ENCODE measurements at places on chromosomes 6 and 20. TPM values are rescaled to one million over a fixed set of nuclear protein-coding genes. Genes with fewer than 3 reads are reported as not detected.

NKX2-2 gene
- 4.1 TPM for polyA plus RNA-seq

TRIM10 gene
- polyA plus RNA-seq, result 6.6 TPM

PRSS16 gene
- 7.9 TPM for polyA plus RNA-seq

GRM1 gene
- 0.04 TPM for polyA plus RNA-seq

PPDPF gene
- 234 TPM for polyA plus RNA-seq

NFKBIE gene
- 10.5 TPM for polyA plus RNA-seq

ZC3H12D gene
- polyA plus RNA-seq, result 3.5 TPM

LINC00237 gene
- not detected for polyA plus RNA-seq

ELOVL4 gene
- polyA plus RNA-seq, result 3.3 TPM

DNA sequence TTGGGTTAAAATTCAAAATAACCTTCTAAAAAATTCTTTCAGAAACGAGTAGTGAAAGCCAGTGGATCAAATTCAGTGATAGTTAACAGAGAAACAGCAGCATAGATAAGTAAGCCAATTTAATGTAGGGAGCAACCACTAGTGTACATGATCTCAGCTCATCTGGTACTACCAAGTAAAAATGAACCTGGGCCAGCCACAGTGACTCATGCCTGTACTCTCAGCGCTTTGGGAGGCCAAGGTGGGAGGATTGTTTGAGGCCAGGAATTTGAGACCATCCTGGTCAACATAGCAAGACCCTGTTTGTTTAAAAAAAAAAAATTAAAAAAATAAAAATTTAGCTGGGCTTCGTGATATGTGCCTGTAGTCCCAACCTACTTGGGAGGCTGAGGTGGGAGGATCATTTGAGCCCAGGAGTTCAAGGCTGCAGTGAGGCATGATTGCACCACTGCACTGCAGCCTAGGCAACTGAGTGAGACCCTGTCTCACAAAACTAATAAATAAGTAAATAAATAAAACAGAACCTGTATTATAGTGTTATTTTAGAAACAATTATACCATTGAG, 32.4 kb downstream of the CBFA2T2 start:
- no peak overlapping the region for H3K4me3 ChIP-seq
- peaks cover 9% of the 10 kb centered on the region for H3K36me3 ChIP-seq
- H3K27me3 ChIP-seq, result no peaks in the 10 kb centered on the region

GRCh38 chr6:115514656-115515055, 546.0 kb downstream of the FRK start:
- no peak overlapping the region for H3K27ac ChIP-seq
- H3K36me3 ChIP-seq, result no peaks in the 10 kb centered on the region
- H3K27me3 ChIP-seq, result no peaks in the 10 kb centered on the region

DNA sequence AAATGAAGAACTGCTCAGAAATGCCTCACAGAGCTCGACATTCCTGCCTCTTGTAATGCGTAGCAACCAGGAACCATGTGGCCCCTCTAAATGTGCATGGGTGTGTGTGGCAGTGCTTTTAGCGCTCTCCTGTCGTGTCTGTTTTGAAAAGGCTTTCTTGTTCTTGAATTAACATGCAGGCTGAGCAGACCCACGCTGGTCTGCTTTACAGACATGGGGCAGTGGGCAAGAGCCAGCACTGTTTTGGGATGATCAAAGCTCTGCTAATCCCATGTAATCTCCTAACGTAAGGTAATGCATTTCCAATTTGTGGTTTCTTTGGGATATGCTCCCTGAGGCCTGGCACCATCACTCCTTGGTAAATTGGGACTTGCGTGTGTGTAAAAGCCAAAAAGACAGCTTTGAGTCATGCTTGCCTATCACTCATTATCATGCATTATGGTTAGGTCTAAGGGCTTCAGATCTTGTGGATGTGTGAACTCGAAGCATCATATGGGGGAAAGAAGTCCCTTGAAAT, 11.8 kb downstream of the RIPOR2 start:
- no peak for DNase-seq
- no peaks in the 10 kb centered on the region for H3K4me1 ChIP-seq
- H3K27ac ChIP-seq, result no peak overlapping the region
- no peaks in the 10 kb centered on the region for H3K36me3 ChIP-seq
- no peaks in the 10 kb centered on the region for H3K27me3 ChIP-seq

GRCh38 chr20:57582432-57583288, 21.8 kb downstream of the PCK1 start:
- peak; percentile 70 for DNase-seq
- peaks cover 66% of the 10 kb centered on the region for H3K4me1 ChIP-seq
- no peak overlapping the region for H3K4me3 ChIP-seq
- no peaks in the 10 kb centered on the region for H3K27me3 ChIP-seq

- H3K27me3 ChIP-seq, result no peaks in the 10 kb centered on the region
- no peak for DNase-seq
- H3K27ac ChIP-seq, result no peak overlapping the region
- H3K4me3 ChIP-seq, result no peak overlapping the region
These were observed 83.0 kb upstream of the CITED2 start for GRCh38 chr6:139457476-139457875.

DNA sequence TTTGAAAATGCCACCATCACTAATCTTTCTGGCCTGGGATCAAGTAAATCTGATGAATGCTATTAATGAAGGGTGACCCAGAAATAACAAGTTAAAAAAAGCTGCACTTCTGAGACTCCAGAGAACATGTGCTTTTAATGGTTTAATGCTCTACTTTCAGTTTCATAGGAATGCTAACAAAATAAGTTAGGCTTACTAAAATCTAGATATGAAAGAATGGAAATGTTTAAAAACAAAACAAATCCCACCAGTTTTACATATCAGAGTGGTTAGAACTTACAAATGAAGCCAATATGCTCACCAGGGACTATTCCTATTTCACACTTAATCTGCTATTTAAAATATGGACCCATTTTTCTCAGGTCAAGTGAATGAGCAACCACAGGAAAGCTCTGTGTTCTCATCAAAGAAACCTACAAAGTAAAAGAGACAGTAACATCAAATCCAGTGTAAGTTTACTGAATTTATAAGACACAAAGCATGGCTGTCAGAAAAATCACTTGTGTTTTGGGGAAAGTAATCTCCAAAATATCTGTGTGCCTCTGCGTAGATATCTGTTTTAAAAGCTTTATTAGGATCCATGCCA, 40.3 kb downstream of the FYN start:
- no peaks in the 10 kb centered on the region for H3K4me1 ChIP-seq
- H3K4me3 ChIP-seq, result no peak overlapping the region
- no peaks in the 10 kb centered on the region for H3K36me3 ChIP-seq

- DNase-seq, result no peak
- no peak overlapping the region for H3K27ac ChIP-seq
- H3K4me1 ChIP-seq, result peaks cover 3% of the 10 kb centered on the region
- peaks cover 53% of the 10 kb centered on the region for H3K36me3 ChIP-seq
- H3K27me3 ChIP-seq, result no peaks in the 10 kb centered on the region
These were observed 13.8 kb downstream of the NQO2 start for GRCh38 chr6:3013486-3013885.

GRCh38 chr20:20409331-20409730, 41.4 kb downstream of the INSM1 start:
- peaks cover 14% of the 10 kb centered on the region for H3K36me3 ChIP-seq
- no peaks in the 10 kb centered on the region for H3K27me3 ChIP-seq
- H3K4me3 ChIP-seq, result no peak overlapping the region
- no peak overlapping the region for H3K27ac ChIP-seq

GRCh38 chr20:62580052-62580451, 62.3 kb upstream of the SLCO4A1 start:
- H3K27ac ChIP-seq, result no peak overlapping the region
- peaks cover 79% of the 10 kb centered on the region for H3K27me3 ChIP-seq
- DNase-seq, result no peak

GRCh38 chr20:43543138-43543537, 15.7 kb upstream of the SGK2 start:
- H3K4me1 ChIP-seq, result peaks cover 3% of the 10 kb centered on the region
- DNase-seq, result no peak
- H3K27me3 ChIP-seq, result no peaks in the 10 kb centered on the region
- peaks cover 25% of the 10 kb centered on the region for H3K36me3 ChIP-seq

DNA sequence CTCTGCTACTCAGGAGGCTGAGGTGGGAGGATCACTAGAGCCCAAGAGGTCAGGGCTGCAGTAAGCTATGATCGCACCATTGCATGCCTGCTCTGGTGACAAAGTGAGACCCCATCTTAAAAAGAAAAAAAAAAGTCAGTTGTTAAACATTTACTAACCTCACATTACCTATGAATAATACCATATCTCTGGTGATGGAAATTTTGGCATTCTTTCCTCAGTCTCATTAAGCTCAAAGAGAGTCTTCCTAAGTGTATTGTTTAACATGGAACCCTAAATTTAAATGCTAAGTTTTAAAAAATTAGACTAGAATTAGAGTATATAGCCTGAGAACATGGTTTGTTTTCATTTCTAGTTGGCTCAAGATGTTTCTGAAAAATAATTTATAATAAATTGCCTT, 11.3 kb upstream of the BFSP1 start:
- no peaks in the 10 kb centered on the region for H3K4me1 ChIP-seq
- H3K27ac ChIP-seq, result no peak overlapping the region
- no peak for DNase-seq
- no peak overlapping the region for H3K4me3 ChIP-seq
- no peaks in the 10 kb centered on the region for H3K27me3 ChIP-seq

DNA sequence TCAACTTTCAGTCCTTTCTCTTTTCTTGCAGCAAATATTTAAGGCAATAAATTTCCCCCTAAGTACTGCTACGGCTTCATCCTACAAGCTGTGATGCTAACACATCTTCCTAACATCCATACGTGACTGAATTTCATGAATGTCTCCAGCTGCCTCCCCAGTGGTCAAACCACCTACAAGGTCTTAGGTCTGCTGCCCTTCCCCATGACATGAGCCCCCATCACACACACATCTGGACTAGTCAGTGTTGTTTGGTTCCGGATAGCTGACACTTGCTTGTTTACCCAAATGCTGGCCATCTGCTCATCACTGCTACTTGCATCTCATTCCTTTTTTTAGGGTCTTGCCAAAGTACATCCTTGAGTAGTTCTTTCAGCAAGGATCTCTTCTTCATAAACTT, 14.6 kb downstream of the RRBP1 start:
- H3K4me1 ChIP-seq, result no peaks in the 10 kb centered on the region
- peaks cover 47% of the 10 kb centered on the region for H3K36me3 ChIP-seq
- H3K27ac ChIP-seq, result no peak overlapping the region
- no peak overlapping the region for H3K4me3 ChIP-seq
- DNase-seq, result no peak

GRCh38 chr20:57389695-57390603, 1.2 kb upstream of the RBM38 start:
- H3K4me1 ChIP-seq, result peaks cover 15% of the 10 kb centered on the region
- no peak for DNase-seq
- H3K27ac ChIP-seq, result no peak overlapping the region
- peaks cover 16% of the 10 kb centered on the region for H3K36me3 ChIP-seq

DNA sequence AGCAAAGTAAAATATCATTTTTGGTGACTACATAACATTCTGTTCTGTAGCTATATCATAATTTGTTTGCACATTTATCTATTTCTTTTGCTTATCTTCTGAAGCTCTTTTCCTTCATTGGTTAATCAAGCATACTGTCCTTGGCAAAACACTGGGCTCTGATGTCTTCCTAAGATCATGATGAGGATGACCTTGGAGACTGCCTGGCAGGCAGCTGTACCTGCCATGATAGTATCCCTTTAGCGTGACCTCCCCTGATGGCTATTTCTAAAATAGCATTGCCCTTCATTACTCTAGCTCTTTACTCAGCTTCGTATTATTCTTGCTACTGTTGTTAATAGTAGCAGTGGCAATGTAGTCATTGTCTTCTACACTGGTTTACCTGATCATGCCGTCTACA, 46.0 kb upstream of the ELOVL5 start:
- no peak overlapping the region for H3K27ac ChIP-seq
- DNase-seq, result no peak
- no peaks in the 10 kb centered on the region for H3K27me3 ChIP-seq
- no peaks in the 10 kb centered on the region for H3K36me3 ChIP-seq
- no peak overlapping the region for H3K4me3 ChIP-seq

GRCh38 chr6:28489366-28490204, 26.0 kb downstream of the GPX6 start:
- H3K4me1 ChIP-seq, result no peaks in the 10 kb centered on the region
- peaks cover 50% of the 10 kb centered on the region for H3K27me3 ChIP-seq
- peak; percentile 37 for DNase-seq
- no peaks in the 10 kb centered on the region for H3K36me3 ChIP-seq
- H3K4me3 ChIP-seq, result peak overlapping the region; percentile 54

GRCh38 chr6:32968093-32968866, at the start of gene BRD2:
BRD2 (plus strand) TSS chr6:32968594; CDS start chr6:32972899, 4,305 bp downstream.
- H3K36me3 ChIP-seq, result peaks cover 9% of the 10 kb centered on the region
- no peaks in the 10 kb centered on the region for H3K27me3 ChIP-seq
- H3K4me3 ChIP-seq, result peak within 1 kb of the TSS; percentile 85
- peaks cover 5% of the 10 kb centered on the region for H3K4me1 ChIP-seq
- DNase-seq, result peak; percentile 99

DNA sequence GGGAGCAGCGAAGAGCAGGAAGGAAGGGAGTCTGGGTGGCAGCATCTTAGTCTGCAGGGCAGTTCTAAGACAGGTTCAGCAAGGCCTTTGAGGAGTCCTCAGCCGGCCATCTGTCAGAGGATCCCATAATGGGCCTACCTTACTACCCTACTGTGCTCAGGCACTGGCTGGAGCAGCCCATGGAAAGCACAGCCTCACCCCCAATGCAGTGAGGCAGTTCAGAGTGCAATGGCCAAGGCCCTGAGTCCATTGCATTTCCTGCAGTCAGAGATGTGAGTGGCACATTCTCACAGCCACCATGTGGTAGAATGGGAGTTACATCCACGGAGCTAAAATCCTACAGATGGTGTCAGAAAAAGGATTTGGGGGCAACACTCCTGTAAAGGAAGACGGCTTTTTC, 19.4 kb upstream of the OVOL2 start:
- no peaks in the 10 kb centered on the region for H3K27me3 ChIP-seq
- H3K27ac ChIP-seq, result peak overlapping the region; percentile 26
- H3K4me1 ChIP-seq, result peaks cover 12% of the 10 kb centered on the region

All from large intestine (tissue), 12 donors.